Kidney tubule cell (primary cell): ENCODE measurements at places on chromosomes 11 and 22.

DNA sequence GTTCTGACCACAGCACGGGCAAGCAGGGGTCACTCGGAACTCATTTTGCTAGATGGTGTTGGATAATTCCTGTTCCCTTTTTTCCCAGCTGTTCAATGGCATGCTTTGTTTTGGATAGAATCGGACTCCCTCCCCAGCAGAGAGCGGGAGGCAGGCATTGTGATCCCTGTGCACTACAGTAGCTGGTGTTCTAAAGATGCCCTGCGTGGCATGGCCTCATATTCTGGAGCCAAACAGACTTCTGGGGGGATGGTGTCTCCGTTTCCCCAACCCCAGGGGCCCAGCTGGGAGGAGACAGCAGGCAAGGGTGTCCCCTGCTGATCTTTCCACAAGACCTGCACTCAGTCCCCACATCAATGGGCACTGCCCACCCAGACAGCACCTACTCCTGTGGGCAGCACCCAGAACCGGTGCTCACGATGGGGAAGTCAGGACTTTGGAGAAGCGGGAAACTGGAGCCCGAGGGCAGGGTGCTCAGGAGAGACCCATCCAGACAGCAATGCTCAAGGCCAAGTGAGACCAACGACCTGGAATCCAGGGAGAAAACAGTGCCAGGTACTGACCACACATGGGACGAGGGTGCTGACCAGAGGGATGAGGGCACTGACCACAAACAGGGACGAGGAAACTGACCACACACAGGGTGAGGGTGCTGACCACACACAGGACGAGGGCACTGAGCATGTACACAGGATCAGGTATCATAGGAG, 934.9 kb downstream of the BRD1 start:
- no peak for DNase-seq

DNA sequence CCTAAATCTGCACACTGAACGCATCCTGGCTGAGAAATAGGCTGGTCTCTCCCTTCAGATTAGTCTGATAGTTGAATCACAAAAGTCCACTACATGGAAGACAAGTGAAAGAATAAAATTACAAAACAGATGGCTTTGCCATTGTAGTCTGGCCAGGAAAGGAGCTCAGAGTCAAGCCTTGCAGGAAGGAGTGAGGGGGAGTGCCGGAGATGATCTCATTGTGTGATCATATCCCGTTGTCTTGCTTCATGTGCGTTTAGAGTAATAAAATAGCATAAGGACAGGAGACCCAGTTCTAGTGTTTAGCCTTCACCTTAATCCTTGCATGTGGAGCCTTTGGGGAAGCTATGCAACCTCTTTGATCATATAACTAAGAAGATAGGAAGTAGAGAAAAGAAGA, 666.7 kb upstream of the RAG2 start:
- DNase-seq, result peak; percentile 39

DNA sequence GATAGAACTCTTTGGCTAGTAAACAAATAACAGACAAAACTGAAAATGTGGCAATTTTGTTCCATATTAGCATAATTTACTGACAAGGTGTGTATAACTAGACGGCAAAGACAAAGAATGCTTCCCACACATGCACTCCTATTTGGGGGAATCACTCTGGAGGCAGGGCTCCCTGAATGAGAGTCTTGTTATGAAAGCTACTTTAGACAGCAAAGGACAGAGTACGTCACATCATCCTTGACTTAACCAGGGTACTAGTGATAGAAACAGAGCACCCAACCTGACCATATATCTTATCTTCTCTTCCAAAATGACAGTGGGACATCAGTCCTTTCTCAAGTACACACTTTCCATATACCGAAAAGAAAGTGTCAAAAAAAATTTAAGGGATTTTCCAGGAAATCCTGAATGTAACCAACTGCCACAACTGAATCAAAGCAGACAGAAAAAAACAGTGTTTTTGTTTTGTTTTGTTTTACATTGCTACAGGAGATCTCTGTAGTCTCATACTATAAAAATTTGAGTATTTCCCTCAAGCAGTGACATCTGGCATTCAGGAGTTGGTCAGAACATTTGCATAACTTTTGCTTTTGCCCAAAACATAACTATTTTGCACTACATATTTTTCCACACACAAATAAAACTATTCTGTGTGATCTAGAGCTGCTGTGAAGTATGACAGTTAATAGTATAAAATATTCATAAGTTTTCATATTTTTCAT, 98.9 kb downstream of the ARHGAP20 start:
- DNase-seq, result no peak

GRCh38 chr11:84691830-84692229, 935.3 kb downstream of the DLG2 start:
- peak; percentile 16 for DNase-seq

DNA sequence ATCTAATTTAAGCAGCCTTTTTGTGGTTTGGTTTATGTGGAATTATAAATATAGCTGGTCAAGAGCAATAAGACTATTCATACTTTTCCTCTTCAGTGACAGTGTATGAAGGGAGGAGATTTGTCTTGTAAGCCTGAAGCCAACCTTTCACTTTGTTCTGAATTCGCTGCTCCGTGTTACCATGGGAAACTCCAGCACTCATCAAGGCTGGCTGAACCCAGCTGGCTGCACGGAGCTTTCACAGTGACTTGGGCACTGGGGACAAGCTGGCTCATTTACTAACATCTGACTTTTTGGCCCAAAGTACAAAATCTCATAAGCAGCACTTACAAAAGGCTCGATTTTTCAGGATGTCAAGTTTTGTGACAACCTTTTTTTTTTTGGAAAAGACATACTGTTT, 120.4 kb upstream of the GRIA4 start:
- peak; percentile 24 for DNase-seq

- peak; percentile 37 for DNase-seq
These were observed 486 bp downstream of the PCNX3 start for GRCh38 chr11:65615950-65616574.

DNA sequence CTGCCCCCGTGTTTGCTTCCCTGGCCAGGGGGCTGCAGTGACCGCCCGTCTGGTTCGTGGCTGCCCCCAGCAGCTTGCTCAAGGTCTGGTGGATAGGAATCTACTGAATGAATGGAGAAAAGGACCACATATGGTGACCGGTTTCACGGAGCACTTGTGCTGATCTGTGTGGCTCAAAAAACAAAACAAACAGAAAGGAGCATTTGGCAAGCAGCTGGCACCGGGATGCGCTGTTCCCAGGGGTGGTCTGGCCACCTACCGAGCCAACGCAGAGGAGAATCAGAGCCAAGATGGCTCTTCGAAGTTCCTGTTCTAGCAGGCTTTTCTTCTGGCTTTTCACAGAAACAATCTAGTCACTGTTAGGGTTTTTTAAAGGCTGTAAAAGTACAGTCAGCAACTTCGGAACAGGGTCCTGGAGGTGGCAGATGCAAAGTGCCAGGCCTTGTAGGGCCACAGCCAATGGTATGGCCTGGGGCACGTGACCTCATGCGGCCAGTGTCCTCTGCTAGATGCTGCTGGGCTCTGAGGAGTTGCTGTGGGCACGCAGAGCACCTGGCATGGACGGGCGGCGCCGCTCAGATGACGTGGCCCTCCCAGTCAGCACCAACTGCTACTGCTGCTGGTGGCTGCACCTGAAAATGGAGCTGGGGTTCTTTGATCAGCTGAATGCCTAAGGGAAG, 27.3 kb upstream of the PACSIN2 start:
- no peak for DNase-seq
